Immature natural killer cell (primary cell): ENCODE measurements at places on chromosomes 6 and 20. TPM values are rescaled to one million over a fixed set of nuclear protein-coding genes. Genes with fewer than 3 reads are reported as not detected.
A peak's percentile ranks its signal among the peaks of the same experiment; 100 is the strongest.

GRCh38 chr6:15090145-15090579 is 155.7 kb upstream of the JARID2 start:
- DNase-seq = no peak
- peaks cover 5% of the 10 kb centered on the region for H3K27me3 ChIP-seq
- no peaks in the 10 kb centered on the region for H3K36me3 ChIP-seq
- no peaks in the 10 kb centered on the region for H3K4me1 ChIP-seq
- H3K27ac ChIP-seq = no peak overlapping the region

GRCh38 chr6:105075210-105075609 is 104.6 kb downstream of the POPDC3 start:
- H3K27ac ChIP-seq = no peak overlapping the region
- H3K4me3 ChIP-seq = no peak overlapping the region
- H3K27me3 ChIP-seq = peaks cover 6% of the 10 kb centered on the region
- DNase-seq = no peak
- no peaks in the 10 kb centered on the region for H3K4me1 ChIP-seq

DNA sequence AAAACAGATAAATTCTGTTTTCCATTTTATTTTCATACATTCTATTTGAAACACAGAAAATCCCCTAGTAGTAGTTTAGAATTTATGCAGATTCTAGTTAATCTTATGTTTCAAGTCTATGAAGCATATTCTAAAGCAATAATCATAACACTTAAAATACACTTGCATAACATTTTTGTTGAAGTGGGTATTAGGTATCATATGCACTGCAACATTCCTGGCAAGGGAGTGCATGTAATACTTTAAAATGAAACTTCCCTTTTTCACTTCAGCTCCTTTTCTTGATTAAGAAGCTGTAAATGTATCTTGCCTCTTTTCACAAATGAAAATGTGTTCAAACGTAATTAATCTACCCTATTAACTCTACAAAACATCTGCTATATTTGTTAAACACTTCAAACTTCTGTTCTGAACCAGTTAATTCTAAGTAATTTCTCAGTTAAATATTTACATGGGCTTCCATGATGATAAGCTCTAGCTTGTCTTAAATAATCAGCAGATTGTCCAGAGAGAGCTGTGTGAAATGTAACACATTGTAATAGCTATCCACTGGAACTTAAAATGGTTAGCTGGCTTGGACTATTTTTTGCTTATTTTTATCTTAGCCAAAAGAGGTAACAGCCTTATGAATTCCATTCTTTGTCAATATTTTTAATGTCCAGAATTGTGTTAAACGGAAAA is 192.8 kb downstream of the COL19A1 start:
- no peaks in the 10 kb centered on the region for H3K36me3 ChIP-seq
- H3K4me1 ChIP-seq = no peaks in the 10 kb centered on the region
- DNase-seq = no peak
- no peak overlapping the region for H3K27ac ChIP-seq

GRCh38 chr6:167697316-167697715 is 129.4 kb upstream of the AFDN start:
- H3K4me1 ChIP-seq = peaks cover 12% of the 10 kb centered on the region
- peaks cover 15% of the 10 kb centered on the region for H3K27me3 ChIP-seq
- H3K4me3 ChIP-seq = no peak overlapping the region

- no peaks in the 10 kb centered on the region for H3K36me3 ChIP-seq
- H3K27ac ChIP-seq = no peak overlapping the region
- no peaks in the 10 kb centered on the region for H3K4me1 ChIP-seq
- H3K4me3 ChIP-seq = no peak overlapping the region
- H3K27me3 ChIP-seq = no peaks in the 10 kb centered on the region
These were observed 36.8 kb upstream of the ME1 start for GRCh38 chr6:83467620-83468036.

- H3K4me3 ChIP-seq = no peak overlapping the region
- DNase-seq = no peak
- H3K4me1 ChIP-seq = no peaks in the 10 kb centered on the region
These were observed 220.5 kb downstream of the TENT5A start for GRCh38 chr6:81531869-81532561.

- no peaks in the 10 kb centered on the region for H3K36me3 ChIP-seq
- peaks cover 60% of the 10 kb centered on the region for H3K4me1 ChIP-seq
- DNase-seq = no peak
- H3K27me3 ChIP-seq = peaks cover 11% of the 10 kb centered on the region
- H3K4me3 ChIP-seq = peak overlapping the region; percentile 98
- peak overlapping the region; percentile 99 for H3K27ac ChIP-seq
These were observed 1.4 kb downstream of the RPRD1B start for GRCh38 chr20:38034961-38035360.

- no peak overlapping the region for H3K27ac ChIP-seq
- peaks cover 6% of the 10 kb centered on the region for H3K36me3 ChIP-seq
- peaks cover 3% of the 10 kb centered on the region for H3K27me3 ChIP-seq
- H3K4me1 ChIP-seq = no peaks in the 10 kb centered on the region
These were observed 174.2 kb upstream of the THBS2 start for GRCh38 chr6:169427856-169428255.

DNA sequence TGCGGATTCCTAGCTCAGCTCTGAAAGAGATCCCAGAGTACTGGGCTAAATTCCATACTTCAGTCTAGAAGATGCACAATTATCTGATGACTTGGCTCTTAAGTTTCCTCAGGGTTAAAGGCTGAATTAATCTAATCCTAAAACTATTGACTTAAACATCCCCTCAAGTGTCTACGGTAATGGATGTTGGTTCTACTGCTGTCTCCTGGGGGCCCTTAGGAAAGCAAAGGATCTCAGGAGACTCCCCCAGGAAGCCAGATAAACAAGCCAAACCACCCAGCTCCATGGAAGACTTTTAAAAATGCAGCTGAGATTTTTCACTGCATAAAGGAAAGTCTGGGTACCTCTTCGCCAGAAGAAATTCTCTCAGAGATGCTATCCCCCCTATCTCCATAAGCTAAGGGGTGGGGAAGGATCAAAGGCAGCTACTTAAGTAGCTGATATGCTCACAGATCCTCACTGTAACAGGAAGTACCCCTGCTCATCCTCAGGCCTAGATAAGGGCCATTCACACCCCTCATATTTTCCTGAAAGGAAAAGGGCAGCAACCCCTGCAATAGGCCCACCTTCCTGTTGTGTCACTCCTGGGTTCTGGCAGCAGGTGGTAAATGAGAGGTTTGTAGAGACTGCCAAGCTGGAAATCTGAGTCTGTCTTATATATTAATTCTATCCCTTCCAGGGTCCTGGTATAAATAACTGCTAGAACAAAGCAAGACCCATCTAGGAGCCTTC is 9.3 kb downstream of the NDRG3 start:
- H3K36me3 ChIP-seq = no peaks in the 10 kb centered on the region
- H3K27me3 ChIP-seq = no peaks in the 10 kb centered on the region
- peaks cover 27% of the 10 kb centered on the region for H3K4me1 ChIP-seq

- H3K27ac ChIP-seq = no peak overlapping the region
- H3K36me3 ChIP-seq = no peaks in the 10 kb centered on the region
- peak overlapping the region; percentile 78 for H3K4me3 ChIP-seq
- H3K27me3 ChIP-seq = peaks cover 20% of the 10 kb centered on the region
- H3K4me1 ChIP-seq = peaks cover 15% of the 10 kb centered on the region
These were observed 74.4 kb upstream of the GATA5 start for GRCh38 chr20:62550087-62550632.

- peaks cover 11% of the 10 kb centered on the region for H3K4me1 ChIP-seq
- no peak for DNase-seq
- H3K27me3 ChIP-seq = peaks cover 11% of the 10 kb centered on the region
- H3K4me3 ChIP-seq = no peak overlapping the region
These were observed 612 bp downstream of the TNNC2 start for GRCh38 chr20:45826381-45827019.

- H3K36me3 ChIP-seq = no peaks in the 10 kb centered on the region
- no peaks in the 10 kb centered on the region for H3K4me1 ChIP-seq
- no peaks in the 10 kb centered on the region for H3K27me3 ChIP-seq
- no peak overlapping the region for H3K4me3 ChIP-seq
- no peak for DNase-seq
These were observed 109.3 kb downstream of the TRDN start for GRCh38 chr6:123527406-123527805.

- H3K27me3 ChIP-seq = no peaks in the 10 kb centered on the region
- H3K36me3 ChIP-seq = no peaks in the 10 kb centered on the region
- no peak overlapping the region for H3K27ac ChIP-seq
- H3K4me1 ChIP-seq = no peaks in the 10 kb centered on the region
- no peak overlapping the region for H3K4me3 ChIP-seq
These were observed 94.3 kb upstream of the NKX2-2 start for GRCh38 chr20:21607971-21608725.

- DNase-seq = no peak
- no peaks in the 10 kb centered on the region for H3K36me3 ChIP-seq
- no peak overlapping the region for H3K4me3 ChIP-seq
- H3K27me3 ChIP-seq = no peaks in the 10 kb centered on the region
These were observed 122.3 kb downstream of the THBS2 start for GRCh38 chr6:169131390-169131789.

DNA sequence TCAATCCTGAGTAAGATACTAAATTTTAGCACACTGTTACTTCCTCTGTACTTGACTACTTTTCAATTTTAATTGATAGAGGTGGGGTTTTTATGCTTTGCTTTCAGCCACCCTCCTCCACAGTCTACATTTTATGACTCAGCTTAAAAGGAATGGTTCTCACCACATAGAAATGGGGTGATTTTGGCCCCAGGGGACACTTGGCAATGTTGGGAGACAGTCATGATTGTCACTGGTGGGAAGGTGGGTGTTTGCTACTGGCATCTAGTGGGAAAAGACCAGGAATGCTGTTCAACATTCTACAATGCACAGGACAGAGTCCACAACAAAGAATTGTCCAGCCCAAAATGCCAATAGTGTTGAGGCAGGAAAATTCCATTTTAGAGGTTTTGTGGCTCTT is 71.3 kb downstream of the PCSK2 start:
- no peaks in the 10 kb centered on the region for H3K36me3 ChIP-seq
- no peaks in the 10 kb centered on the region for H3K4me1 ChIP-seq
- no peak overlapping the region for H3K27ac ChIP-seq

DNA sequence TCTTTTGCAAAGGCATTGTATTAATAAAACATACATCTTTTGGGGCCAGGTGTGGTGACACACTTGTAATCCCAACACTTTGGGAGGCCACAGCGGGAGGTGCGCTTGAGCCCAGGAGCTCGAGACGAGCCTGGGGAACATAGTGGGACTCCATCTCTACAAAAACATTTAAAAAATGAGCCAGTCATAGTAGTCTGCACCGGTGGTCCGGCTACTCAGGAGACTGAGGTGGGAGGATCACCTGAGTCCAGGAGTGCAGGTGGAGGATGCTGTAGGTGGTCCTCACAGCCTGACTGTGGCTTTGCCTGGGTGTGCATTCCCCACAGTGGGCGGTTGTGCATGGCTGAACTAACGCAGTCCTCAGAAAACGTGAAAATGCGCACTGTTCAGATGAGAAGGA is 162.5 kb downstream of the DLL1 start:
- peaks cover 3% of the 10 kb centered on the region for H3K27me3 ChIP-seq
- H3K36me3 ChIP-seq = no peaks in the 10 kb centered on the region
- no peak overlapping the region for H3K4me3 ChIP-seq

DNA sequence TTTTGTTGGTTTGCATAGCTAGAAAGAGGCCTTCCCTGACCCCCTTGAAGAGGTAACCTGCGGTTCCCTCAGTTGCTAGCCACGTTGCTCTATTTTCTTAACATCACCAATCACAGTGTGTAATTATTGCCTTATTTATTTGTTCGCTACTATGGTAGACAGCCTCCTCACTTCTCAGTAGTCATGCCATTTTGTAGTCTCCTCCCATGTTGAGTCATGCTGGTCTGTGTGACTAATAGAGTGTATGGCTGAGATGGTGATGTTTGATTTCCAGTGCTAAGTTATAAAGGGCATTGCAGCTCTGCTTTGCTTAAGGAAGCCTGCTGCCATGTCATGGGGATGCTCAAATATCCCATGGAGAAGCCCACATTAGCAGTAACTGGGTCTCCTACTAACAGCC is 236.6 kb upstream of the CHD6 start:
- peaks cover 3% of the 10 kb centered on the region for H3K27me3 ChIP-seq
- no peaks in the 10 kb centered on the region for H3K36me3 ChIP-seq
- no peak for DNase-seq
- no peak overlapping the region for H3K27ac ChIP-seq

DNA sequence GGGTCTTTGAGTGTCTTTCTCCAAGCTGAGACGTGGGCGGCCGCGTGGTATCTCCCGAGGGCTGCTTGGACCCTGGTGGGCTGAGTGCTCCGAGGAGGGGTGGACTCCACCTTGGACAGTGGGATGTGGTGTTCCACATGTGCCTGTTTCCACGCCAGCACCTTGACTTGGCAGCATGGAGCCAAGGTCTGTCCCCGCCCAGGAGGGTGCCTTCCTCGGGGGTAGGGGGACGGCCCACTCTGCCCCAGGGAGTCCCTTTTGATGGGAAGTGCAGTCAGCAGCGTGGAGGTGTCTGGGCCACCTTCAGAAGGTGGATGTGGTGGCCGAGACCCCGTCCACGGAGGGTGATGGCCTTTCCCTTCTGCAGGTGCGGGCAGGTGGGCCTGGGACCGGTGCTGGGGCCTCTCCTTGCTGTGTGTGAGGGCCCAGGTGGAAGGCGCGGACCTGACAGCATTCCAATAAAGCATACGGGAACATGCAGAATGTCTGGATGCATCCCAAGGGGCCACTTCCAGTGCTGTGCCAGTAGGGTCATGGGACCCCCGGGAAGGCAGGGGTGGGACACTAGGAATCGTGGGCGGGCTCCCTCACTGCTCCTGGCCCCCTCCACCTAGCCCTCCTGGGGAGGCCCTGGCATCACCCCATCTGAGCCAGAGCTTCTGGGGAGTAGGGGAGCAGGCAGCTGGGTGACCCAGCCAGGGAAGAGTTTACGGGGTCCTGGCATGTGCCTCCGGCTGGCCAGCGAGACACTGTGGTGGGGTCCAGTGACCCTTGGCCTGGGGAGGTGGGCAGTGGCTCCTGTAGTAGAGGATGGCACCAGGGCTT is 3.5 kb upstream of the COL20A1 start:
- no peaks in the 10 kb centered on the region for H3K27me3 ChIP-seq
- H3K36me3 ChIP-seq = no peaks in the 10 kb centered on the region
- H3K27ac ChIP-seq = no peak overlapping the region
- no peaks in the 10 kb centered on the region for H3K4me1 ChIP-seq

DNA sequence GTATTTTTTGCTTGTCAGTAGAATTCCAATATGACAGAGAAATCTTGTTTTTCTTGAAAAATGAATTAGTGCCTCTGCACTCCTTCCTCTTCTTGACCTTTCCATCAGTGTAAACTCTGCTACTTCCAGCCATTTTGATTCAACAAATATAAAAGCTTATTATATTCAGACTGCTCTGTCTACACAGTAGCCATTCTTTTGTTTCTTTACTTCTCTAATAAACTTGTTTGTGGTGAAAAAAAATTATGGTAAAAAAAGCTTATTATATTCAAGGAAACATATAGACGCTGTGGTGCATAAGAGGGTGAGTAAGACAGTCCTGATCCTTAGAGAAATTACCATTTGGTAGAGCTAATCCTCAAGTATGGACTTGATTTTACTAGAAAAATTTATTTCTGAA is 11.6 kb downstream of the CAGE1 start:
- no peak overlapping the region for H3K27ac ChIP-seq
- H3K4me3 ChIP-seq = no peak overlapping the region
- H3K4me1 ChIP-seq = no peaks in the 10 kb centered on the region
- H3K27me3 ChIP-seq = peaks cover 11% of the 10 kb centered on the region
- no peaks in the 10 kb centered on the region for H3K36me3 ChIP-seq

GRCh38 chr6:158737710-158738615 is 81.2 kb downstream of the EZR start:
- H3K27me3 ChIP-seq = no peaks in the 10 kb centered on the region
- no peak overlapping the region for H3K4me3 ChIP-seq
- DNase-seq = no peak
- H3K4me1 ChIP-seq = peaks cover 19% of the 10 kb centered on the region

The CNKSR3 gene
- polyA plus RNA-seq = not detected

The SLC35D3 gene
- polyA plus RNA-seq = not detected

The ZC2HC1B gene
- not detected for polyA plus RNA-seq

The OR2J1 gene
- polyA plus RNA-seq = not detected

The HRH3 gene
- not detected for polyA plus RNA-seq

The TTK gene
- polyA plus RNA-seq = 0.54 TPM

The SNPH gene
- polyA plus RNA-seq = 0.59 TPM

The FNDC1 gene
- polyA plus RNA-seq = not detected

The GNAS-AS1 gene
- not detected for polyA plus RNA-seq

The SLC22A3 gene
- 0.11 TPM for polyA plus RNA-seq
